ENCODE measurements at places on chromosomes 1 and 21.

DNA sequence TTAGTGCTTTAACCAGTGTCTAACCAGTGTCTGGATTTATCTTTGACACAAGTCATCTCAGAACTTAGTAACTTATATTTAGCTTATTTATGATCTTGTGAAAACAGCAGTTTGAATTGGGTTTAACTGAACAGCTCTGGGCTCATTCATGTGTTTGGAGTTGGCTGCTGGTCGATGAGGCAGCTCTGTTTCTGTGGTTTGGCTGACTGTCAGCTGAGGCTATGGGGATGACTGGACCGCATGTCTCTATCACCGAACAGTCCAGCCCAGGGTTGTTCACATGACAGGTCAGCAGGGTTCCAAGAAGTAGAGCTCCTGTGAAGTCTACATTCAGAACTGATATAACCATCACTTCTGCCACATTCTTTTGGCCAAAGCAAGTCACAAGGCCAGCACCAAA lies 29.1 kb upstream of the C21orf91 start:
- no peaks in the 10 kb centered on the region for H3K27me3 ChIP-seq
- no peak overlapping the region for H3K27ac ChIP-seq
- no peaks in the 10 kb centered on the region for H3K36me3 ChIP-seq
- no peaks in the 10 kb centered on the region for H3K4me1 ChIP-seq

DNA sequence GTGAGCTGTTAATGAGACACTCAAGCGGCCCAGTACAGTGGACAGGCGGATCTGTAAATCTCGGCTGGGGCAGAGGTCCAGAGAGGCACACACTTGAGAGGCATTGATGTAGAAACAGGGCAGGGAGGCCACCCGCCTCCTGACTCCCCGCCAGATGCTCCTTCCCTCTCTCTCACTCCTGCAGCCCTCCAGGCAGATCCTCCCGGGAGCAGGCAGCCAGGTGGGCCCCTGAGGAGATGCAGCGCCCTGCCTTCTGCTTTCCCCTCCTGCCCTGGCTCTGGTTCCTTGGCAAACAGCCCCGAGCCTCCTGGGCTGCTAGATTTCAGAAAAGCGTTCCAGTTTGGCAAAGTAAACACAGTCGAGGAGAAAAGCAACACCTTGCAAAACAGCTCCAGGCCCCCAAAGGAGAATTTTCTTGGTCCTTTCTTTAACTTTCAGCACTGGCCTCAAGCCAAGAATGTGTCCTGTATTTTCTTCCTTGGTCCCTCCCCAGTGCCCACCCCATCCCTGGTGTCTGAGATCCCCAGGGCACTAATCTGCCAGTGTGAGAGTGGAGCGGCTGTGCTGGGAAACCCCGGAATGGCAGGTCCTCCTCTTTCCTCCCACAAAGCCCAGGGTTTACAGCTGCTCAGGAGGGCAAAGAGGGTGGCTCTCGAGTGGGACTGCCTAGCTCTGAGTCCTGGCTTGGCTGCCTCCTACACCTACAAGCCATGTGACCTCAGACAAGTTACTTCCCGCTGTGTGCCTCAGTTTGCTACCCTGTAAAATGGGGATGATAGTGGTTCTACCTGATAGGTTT lies 29.4 kb upstream of the IFNLR1 start:
- no peak for DNase-seq
- H3K27ac ChIP-seq = no peak overlapping the region
- no peaks in the 10 kb centered on the region for H3K27me3 ChIP-seq
- H3K4me1 ChIP-seq = no peaks in the 10 kb centered on the region
- no peaks in the 10 kb centered on the region for H3K36me3 ChIP-seq
- H3K4me3 ChIP-seq = no peak overlapping the region

- no peak overlapping the region for H3K4me3 ChIP-seq
- peak; percentile 85 for DNase-seq
- no peak overlapping the region for H3K27ac ChIP-seq
- H3K4me1 ChIP-seq = no peaks in the 10 kb centered on the region
- no peaks in the 10 kb centered on the region for H3K27me3 ChIP-seq
- no peaks in the 10 kb centered on the region for H3K36me3 ChIP-seq
Observed at GRCh38 chr1:1291548-1292441, 11.6 kb downstream of the SCNN1D start.

DNA sequence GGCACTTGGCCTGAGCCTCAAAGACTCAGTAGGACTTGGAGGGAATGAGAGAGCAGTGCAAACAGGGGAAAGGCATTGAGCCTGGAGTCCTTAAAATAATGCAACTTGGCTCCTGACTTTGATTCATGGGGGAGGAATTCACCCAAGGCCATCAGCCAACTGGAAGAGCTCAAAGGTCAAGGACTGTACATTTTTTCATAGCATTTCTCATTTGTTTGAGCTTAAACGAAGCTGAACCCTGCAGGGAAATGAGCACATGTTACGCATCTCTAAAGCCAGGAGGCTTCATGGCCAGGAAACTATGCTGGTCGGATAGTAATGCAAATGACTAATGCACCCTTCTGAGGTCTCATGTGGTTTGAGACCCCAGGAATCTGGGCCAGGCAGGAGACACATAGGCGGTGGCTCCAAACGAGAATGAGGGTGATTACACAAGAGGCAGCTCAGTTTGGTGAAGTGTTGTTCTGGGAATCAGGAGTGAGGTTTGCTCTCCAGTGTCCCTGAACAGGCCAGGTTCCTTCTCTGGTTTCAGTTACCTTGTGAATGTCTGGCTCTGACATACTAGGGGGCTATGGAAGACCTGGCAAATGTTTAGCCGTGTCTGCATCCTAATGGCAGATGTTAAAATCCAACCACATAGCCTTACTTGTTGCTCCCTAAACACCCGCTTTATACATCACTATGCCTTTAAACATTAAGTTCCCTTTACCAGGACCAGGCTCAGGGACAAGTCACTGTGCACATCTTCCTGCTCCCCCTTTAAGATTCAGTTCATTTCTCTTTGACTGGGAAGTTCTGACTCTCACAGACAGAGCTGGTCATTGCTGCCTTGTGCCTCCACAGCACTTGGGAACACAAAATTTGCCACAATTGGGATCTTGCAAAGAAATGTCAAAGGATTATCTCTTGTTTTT lies 503.9 kb upstream of the USP24 start:
- H3K27me3 ChIP-seq = no peaks in the 10 kb centered on the region
- H3K36me3 ChIP-seq = no peaks in the 10 kb centered on the region
- peaks cover 27% of the 10 kb centered on the region for H3K4me1 ChIP-seq

GRCh38 chr1:223233410-223234169 lies 90.5 kb upstream of the TLR5 start:
- no peaks in the 10 kb centered on the region for H3K36me3 ChIP-seq
- H3K4me3 ChIP-seq = no peak overlapping the region
